ENCODE measurements at places on chromosomes 6 and 20. TPM values are rescaled to one million over a fixed set of nuclear protein-coding genes. Genes with fewer than 3 reads are reported as not detected.
A peak's percentile ranks its signal among the peaks of the same experiment; 100 is the strongest.

DNA sequence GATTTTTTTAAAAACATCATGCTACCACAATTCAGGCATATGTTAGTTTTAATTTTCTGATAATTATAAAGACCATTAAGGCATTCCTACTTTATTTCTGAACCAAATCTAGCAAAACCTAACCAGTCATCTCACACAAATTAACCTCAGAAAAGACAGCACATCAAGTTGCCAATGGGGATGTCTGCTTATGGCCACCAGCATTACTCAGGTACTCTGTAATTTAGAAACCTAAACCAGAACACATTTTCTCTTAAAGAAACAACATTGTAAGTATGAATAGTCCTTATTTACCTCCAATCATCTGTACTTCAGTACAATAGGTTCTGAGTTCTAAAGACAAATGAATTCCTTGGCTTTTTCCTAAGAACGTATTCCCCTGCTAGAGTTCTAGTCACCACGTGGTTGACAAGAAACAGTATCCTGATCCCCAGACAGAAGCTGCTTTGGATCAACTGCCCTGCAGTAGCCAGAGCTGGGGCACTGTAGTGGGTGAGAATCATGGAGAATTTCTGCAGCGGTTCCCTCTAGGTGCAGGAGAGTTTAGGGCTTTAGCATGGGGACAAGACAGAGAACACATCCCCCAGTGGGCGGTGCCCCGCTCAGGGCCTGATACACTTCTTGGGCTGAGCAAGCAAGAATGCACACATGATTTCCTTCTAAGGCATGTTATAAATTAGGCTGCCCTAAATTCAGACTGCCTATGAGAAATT, 15.4 kb downstream of the GCLC start:
- DNase-seq = peak; percentile 19

DNA sequence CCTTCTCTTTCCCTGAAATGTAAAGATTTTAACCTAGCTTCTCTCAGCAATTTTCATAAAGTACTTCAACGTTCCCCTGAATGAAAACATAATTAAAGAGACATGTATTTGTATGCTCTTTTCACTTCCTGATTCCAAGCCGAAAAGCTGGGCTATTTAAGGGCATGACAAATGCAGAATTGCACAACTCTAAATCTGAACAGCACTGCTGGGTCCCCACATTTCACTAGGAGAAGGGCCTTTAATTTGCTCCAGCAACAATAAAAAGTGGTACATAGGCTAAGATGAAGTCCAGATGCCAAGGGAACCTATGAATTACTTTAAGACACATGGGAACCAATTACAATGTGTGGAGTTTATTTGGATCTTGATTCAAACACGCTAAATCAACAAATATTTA, 42.0 kb downstream of the IRAK1BP1 start:
- DNase-seq = no peak

DNA sequence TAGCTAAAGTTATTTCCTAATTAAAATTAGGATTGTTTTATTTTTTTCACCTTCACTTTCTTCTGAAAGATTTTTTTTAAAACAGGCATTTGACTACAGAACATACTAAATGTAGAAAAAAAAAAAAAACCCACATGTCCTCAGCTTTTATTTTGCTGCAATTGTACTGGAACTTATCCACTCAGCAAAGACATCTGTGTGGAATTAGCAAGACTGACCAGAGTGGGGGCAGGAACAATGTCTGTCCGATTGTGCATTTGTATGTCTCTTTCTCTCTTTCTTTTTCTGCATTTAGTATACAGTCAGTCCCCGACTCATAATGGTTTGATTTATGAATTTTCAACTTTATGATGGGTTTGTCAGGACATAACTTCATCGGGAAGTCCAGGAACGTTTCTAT, 77.3 kb downstream of the CHD6 start:
- DNase-seq = no peak

DEFB132 gene
- not detected for total RNA-seq

PARD6B gene
- 4.0 TPM for total RNA-seq

Measured in glutamatergic neuron (in vitro differentiated cells).